Fibroblast of lung (primary cell): ENCODE measurements at places on chromosomes 7 and 10. TPM values are rescaled to one million over a fixed set of nuclear protein-coding genes. Genes with fewer than 3 reads are reported as not detected.

GRCh38 chr10:62234077-62234605 is 34.5 kb downstream of the RTKN2 start:
- DNase-seq, result no peak
- H3K36me3 ChIP-seq, result no peaks in the 10 kb centered on the region
- H3K27ac ChIP-seq, result peak overlapping the region; percentile 43

Gene TMEM178B
- total RNA-seq, result under 0.01 TPM in 2 replicates

- peak; percentile 67 for DNase-seq
- no peaks in the 10 kb centered on the region for H3K27me3 ChIP-seq
- H3K27ac ChIP-seq, result no peak overlapping the region
- H3K36me3 ChIP-seq, result no peaks in the 10 kb centered on the region
- no peaks in the 10 kb centered on the region for H3K4me1 ChIP-seq
These were observed 615 bp upstream of the CNTNAP2 start for GRCh38 chr7:146115851-146116520.

GRCh38 chr10:91271886-91272285 is 51.4 kb downstream of the PCGF5 start:
- DNase-seq, result peak; percentile 42
- H3K36me3 ChIP-seq, result no peaks in the 10 kb centered on the region
- H3K27me3 ChIP-seq, result no peaks in the 10 kb centered on the region
- peaks cover 3% of the 10 kb centered on the region for H3K4me1 ChIP-seq
- H3K27ac ChIP-seq, result no peak overlapping the region

GRCh38 chr7:801940-802381 is 30.3 kb upstream of the SUN1 start:
- no peak overlapping the region for H3K4me3 ChIP-seq
- no peak for DNase-seq
- peaks cover 3% of the 10 kb centered on the region for H3K4me1 ChIP-seq
- no peak overlapping the region for H3K27ac ChIP-seq
- no peaks in the 10 kb centered on the region for H3K27me3 ChIP-seq
- no peaks in the 10 kb centered on the region for H3K36me3 ChIP-seq

Gene EBLN1
- total RNA-seq, result not detected in 2 replicates

Gene CALHM1
- total RNA-seq, result not detected in 2 replicates

Gene ABCB4
- total RNA-seq, result 0.26 and 0.66 TPM in 2 replicates

GRCh38 chr7:155530601-155531000 is 15.8 kb downstream of the CNPY1 start:
- H3K27ac ChIP-seq, result no peak overlapping the region
- peaks cover 25% of the 10 kb centered on the region for H3K27me3 ChIP-seq
- DNase-seq, result no peak
- no peaks in the 10 kb centered on the region for H3K36me3 ChIP-seq
- no peaks in the 10 kb centered on the region for H3K4me1 ChIP-seq

DNA sequence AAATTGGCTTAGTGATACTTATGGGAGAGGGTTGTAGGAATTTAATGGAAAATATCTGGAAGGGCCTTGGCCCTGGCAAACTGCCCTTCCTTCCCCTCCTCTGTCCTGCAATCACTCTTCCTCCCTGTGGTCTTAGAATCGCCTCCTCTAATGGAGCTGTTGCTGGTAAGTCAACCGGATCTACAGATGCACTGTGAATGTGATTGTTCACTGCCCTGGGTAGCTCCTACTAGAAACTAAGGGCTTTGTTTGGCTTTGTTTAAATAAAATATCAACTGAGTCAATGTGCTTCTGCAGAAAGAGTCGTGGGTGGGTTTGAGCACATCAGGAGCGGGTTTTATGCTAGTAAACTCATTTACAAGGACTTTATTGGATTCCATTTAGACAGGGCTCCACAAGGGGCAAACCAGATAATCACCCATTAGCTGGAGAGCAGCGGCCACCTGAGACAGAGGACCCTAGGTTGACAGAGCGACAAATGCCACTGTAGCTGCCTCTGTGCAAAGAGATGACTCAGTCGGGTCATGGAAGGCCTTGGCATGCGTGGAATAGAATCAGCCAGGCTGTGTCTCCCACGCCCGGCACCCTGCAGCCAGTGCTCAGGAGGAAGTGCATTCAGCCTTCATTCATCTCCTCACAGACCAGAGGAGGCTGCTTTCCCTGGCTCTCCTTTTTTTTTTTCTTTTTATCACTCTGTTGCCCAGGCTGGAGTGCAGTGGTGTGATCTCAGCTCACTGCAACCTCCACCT is 97.9 kb downstream of the GAD2 start:
- no peak overlapping the region for H3K4me3 ChIP-seq
- H3K4me1 ChIP-seq, result no peaks in the 10 kb centered on the region
- H3K36me3 ChIP-seq, result no peaks in the 10 kb centered on the region
- no peak overlapping the region for H3K27ac ChIP-seq
- no peak for DNase-seq

- H3K4me3 ChIP-seq, result no peak overlapping the region
- no peaks in the 10 kb centered on the region for H3K27me3 ChIP-seq
- H3K27ac ChIP-seq, result no peak overlapping the region
- no peaks in the 10 kb centered on the region for H3K36me3 ChIP-seq
- H3K4me1 ChIP-seq, result no peaks in the 10 kb centered on the region
These were observed 191.7 kb downstream of the TCERG1L start for GRCh38 chr10:131119626-131120355.

- no peak overlapping the region for H3K4me3 ChIP-seq
- no peaks in the 10 kb centered on the region for H3K36me3 ChIP-seq
- no peak for DNase-seq
- H3K4me1 ChIP-seq, result peaks cover 2% of the 10 kb centered on the region
These were observed 188.4 kb upstream of the LYZL1 start for GRCh38 chr10:29100505-29100904.

DNA sequence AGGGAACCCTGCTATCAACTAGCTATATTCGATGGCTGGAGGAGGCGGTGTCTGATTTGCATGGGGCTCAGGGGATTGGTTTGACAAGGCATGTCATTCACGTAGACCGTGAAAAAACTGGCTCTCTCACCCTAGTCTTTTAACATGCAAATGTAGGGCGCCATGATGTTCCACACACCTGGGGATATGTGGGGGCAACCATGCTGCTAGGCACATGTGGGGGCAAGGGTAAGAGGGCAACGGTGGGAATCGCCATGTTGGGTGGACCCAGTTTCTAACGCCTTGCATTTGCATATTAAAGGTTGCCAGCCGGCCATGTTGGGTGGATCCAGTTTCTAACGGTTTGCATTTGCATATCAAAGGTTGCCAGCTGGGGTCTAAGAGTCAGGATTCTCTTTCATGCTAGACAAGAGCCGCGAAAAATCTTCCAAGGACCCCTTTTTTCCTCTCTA is 419.2 kb upstream of the NFE2L3 start:
- no peak overlapping the region for H3K27ac ChIP-seq
- H3K36me3 ChIP-seq, result no peaks in the 10 kb centered on the region
- DNase-seq, result no peak
- H3K27me3 ChIP-seq, result no peaks in the 10 kb centered on the region
- no peak overlapping the region for H3K4me3 ChIP-seq

- H3K27me3 ChIP-seq, result no peaks in the 10 kb centered on the region
- H3K4me1 ChIP-seq, result peaks cover 2% of the 10 kb centered on the region
- H3K4me3 ChIP-seq, result peak overlapping the region; percentile 84
- H3K36me3 ChIP-seq, result no peaks in the 10 kb centered on the region
- no peak overlapping the region for H3K27ac ChIP-seq
These were observed 2.4 kb downstream of the IPMK start for GRCh38 chr10:58265249-58265648.

DNA sequence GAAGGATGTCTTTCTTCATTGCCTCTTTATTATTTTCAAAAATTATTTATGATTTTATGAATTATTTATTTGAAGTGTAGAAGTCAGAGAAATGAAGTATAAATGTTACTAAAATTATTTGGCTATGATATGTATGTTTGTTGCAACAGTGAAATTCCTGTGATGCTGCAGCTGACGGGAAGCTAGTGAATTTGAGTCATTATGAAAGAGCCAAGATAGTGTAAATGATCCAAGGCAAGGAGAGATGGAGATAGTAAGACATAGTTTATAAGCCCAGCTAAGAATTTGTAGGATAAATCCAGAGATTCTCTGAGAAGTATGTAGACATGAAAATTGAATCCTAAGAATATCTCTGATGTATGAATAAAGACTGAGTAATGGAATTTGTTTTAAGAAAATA is 30.8 kb downstream of the CASD1 start:
- H3K36me3 ChIP-seq, result no peaks in the 10 kb centered on the region
- no peaks in the 10 kb centered on the region for H3K27me3 ChIP-seq
- peak; percentile 9 for DNase-seq
- no peaks in the 10 kb centered on the region for H3K4me1 ChIP-seq
- H3K4me3 ChIP-seq, result no peak overlapping the region

Gene SEMA4G
- 0.51 and 1.8 TPM in 2 replicates for total RNA-seq

- H3K27me3 ChIP-seq, result no peaks in the 10 kb centered on the region
- H3K27ac ChIP-seq, result no peak overlapping the region
- H3K36me3 ChIP-seq, result no peaks in the 10 kb centered on the region
- peaks cover 5% of the 10 kb centered on the region for H3K4me1 ChIP-seq
- no peak overlapping the region for H3K4me3 ChIP-seq
These were observed 44.8 kb upstream of the ANKRD1 start for GRCh38 chr10:90965720-90966119.

- peaks cover 14% of the 10 kb centered on the region for H3K36me3 ChIP-seq
- DNase-seq, result peak; percentile 92
- peaks cover 36% of the 10 kb centered on the region for H3K4me1 ChIP-seq
- H3K4me3 ChIP-seq, result no peak overlapping the region
- no peaks in the 10 kb centered on the region for H3K27me3 ChIP-seq
- peak overlapping the region; percentile 40 for H3K27ac ChIP-seq
These were observed 15.1 kb downstream of the PSAP start for GRCh38 chr10:71835671-71836595.

DNA sequence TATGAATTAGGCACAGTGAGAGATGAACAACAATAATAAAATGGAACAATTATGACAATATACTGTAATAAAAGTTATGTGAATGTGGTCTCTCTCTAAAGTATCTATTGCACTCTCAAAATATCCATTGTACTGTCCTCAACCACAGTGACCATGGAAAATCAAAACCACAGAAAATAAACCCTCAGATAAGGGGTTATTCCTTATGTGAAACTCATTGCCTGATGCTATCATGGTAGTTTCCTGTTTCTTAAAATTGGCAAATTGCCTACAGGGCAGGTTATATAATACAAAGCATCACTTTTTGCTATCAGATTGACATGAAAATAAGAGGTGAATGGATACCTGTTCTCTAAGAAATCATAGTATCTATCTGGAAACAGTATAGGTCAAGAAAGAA is 3.8 kb downstream of the MCM10 start:
- no peaks in the 10 kb centered on the region for H3K27me3 ChIP-seq
- DNase-seq, result peak; percentile 31
- peaks cover 5% of the 10 kb centered on the region for H3K4me1 ChIP-seq
- H3K36me3 ChIP-seq, result no peaks in the 10 kb centered on the region
- no peak overlapping the region for H3K27ac ChIP-seq
- no peak overlapping the region for H3K4me3 ChIP-seq

Gene UNCX
- not detected in 2 replicates for total RNA-seq

DNA sequence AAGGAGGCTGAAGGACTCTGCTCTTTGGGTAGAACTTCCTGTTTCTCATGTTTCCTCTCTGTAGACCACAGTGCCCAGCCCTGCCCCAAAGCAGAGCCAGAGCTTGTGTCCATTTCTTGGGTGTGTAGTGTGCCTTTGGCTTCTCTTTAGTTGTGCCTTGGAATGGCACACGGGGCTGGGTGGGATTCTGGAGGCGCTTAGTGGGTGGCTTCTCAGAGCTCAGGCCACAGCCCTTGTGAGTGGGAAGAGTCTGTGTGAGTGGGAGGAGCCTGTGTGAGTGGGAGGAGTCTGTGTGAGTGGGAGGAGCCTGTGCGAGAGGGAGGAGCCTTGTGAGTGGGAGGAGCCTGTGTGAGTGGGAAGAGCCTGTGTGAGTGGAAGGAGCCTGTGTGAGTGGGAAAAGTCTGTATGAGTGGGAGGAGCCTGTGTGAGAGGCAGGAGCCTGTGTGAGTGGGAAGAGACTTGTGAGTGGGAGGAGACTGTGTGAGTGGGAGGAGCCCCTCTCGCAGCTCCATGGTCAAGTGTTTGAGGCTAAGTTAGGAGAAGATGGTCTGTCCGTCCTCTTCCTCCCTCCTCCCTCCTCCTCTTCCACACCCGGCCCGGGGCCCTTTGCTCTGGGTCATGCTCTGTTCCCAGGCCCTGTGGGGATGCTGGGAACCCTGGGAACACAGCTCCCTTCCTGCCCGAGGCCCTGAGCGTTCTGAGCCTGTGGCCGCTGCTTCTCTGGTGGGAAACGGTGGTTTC is 153.0 kb downstream of the GRK5 start:
- H3K36me3 ChIP-seq, result no peaks in the 10 kb centered on the region
- H3K4me1 ChIP-seq, result peaks cover 17% of the 10 kb centered on the region
- H3K27ac ChIP-seq, result no peak overlapping the region
- no peak overlapping the region for H3K4me3 ChIP-seq

GRCh38 chr10:78339251-78339650 is 305.6 kb downstream of the RPS24 start:
- H3K36me3 ChIP-seq, result no peaks in the 10 kb centered on the region
- H3K4me3 ChIP-seq, result no peak overlapping the region
- no peak for DNase-seq
- H3K27me3 ChIP-seq, result no peaks in the 10 kb centered on the region
- H3K27ac ChIP-seq, result no peak overlapping the region
- H3K4me1 ChIP-seq, result peaks cover 17% of the 10 kb centered on the region

Gene RPEL1
- total RNA-seq, result 0.17 and 0.26 TPM in 2 replicates

DNA sequence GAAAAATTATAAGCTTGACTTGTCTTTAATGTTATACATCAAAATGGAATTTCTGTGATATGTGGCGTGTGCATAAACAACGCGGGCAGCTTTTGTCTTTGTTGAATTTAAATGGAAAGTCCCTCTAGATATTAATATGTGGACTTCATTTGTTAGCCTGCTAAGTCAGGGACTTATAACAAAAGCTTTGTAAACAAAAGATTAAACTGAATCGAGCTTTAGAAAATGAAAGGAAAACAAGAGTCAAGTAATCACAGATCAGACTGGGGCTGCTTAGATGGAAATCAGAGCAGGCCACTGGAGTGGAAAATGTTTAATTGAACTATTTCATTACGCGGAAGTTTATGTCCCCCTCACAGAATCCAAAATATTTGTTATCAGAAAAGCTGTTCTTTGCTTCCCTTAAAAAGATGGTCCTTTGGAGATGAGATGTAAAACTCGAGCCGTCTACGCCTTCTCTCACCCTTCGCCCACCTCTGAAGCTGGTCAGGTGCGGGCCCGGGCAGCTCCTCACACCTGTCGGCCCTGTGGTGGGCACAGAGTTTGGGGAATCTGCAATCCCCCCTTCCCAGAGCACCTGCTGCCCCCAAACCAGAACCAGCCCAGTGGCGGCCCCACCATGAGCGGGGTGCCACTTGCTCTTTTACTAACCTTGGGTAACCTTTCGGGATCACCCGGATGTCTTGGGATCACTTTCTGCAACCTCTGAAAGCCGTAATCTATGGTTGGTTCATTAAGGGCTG is 116.2 kb downstream of the EBF3 start:
- H3K27ac ChIP-seq, result no peak overlapping the region
- H3K27me3 ChIP-seq, result no peaks in the 10 kb centered on the region
- H3K4me3 ChIP-seq, result no peak overlapping the region
- no peak for DNase-seq
- no peaks in the 10 kb centered on the region for H3K4me1 ChIP-seq

Gene DPCD
- total RNA-seq, result 23.9 and 34.4 TPM in 2 replicates
